T follicular helper cell (primary cell): ENCODE measurements at places on chromosomes 5 and 9.

GRCh38 chr9:20111173-20111843, 322.5 kb upstream of the SLC24A2 start:
- DNase-seq, result no peak

DNA sequence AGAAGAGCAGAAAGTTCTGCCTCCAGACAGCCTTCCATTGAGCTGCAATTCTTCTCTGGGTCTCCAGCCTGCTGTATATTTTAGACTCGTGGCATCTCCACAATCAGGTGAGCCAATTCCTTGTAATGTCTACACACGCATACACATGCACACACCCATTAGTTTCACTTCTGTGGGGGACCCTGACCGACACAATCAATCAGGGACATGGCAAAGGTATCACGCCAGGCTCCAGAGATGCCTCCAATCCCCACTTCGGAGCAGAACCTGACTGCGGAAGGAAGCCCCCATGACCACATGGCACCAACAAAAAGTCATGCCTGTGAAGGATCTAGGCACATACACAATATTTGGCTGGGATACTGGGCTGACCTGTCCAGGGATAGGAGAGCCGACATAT, 21.4 kb downstream of the SEMA4D start:
- DNase-seq, result no peak

- DNase-seq, result peak; percentile 9
Measured at GRCh38 chr9:4489919-4490704, at the start of gene SLC1A1. SLC1A1 (plus strand) TSS chr9:4490468; CDS start chr9:4490680, 212 bp downstream.

DNA sequence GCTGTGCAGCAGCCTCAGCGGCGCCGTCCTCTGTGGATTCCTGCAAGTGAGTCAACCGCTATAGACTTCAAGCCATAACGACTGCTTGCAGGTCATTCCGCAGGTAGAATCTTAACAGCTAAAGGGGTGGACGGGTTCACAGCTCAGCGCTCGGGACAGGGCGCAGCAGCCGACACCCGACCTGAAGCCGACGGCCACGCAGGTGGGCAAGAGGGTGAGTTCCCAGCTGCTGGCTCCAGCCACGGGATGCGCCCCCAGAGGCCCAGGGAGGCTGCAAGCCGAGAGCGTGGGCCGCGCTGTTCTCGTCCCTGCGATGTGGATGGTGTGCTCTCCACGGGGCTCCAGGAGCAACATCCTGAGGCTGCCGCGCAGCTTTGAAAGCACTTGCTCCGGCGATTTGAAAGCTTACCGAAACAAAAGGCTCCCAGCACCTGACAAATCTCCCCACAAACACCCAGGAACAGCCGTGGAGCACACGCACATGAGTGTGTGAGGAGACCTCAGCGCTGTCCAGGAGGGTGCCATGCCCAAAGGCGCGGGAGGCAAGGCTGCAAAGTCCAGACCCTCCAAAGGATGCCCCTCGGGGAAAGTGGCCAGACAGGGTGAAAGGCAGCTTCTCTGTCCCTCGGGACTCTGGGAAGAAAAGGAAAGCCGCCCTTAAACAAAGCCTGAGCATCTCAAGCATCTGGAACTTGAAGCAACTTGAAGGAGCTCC, 48.7 kb downstream of the EXD3 start:
- DNase-seq, result no peak

DNA sequence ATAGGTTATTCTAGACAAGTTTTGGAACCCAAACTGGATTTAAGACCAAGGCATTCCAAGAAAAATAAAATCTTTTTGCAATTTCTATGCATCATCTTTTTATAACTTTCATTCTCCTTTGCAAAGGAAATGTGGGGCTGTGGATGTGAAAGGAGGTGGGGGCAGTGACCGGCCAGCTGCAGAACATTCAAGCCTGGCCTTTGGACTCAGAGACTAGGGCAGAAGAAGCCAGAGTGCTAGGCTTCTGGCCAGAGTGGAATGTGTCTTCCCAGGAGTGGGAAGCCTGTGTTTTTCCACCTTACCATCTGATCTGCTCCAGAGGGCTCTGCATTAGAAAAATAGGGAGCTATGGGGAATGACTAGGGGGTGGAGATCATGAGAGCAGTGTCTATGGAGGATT, 148.5 kb downstream of the C9orf152 start:
- no peak for DNase-seq

DNA sequence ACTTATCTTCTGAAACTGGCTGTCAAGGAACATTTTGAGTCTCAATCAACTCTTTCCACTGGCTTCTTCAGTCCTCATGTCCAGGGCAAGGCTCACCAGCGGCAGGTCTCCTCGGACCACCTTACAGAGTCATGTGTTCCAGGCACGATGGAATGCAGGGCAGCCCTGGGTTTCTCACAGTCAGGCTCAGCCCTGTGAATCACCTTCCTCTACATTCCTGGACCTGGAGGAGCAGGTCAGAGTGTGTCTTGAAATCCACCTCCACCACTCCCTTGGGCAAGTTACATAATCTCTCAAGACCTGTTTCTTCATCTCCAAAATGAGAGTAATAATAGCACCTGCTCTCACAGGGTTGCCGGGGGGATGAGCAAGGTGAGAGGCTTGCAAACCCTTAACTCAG, 16.0 kb downstream of the ENC1 start:
- DNase-seq, result no peak

DNA sequence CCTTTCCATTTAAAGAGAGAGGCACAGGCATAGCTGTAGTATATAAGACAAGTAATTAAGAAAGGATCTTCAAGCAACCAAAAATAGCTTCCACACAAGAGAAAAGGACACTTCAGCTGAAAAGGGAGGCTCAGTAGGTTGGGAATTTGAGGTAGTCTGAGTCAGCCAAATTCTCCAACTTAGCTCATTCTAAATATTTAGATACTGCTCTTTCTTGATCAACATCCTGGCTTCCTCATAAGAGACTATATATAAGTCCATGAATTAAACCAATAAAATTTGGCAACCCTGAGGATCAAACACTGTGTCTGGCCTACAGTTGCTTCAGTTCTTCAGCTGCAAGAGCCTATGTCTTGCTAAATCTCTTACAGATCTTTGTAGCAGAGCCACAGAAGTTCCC, 17.8 kb downstream of the HINT1 start:
- no peak for DNase-seq

GRCh38 chr9:86854898-86855523, 92.3 kb downstream of the GAS1 start:
- no peak for DNase-seq

GRCh38 chr5:39801306-39801705, 376.5 kb upstream of the DAB2 start:
- DNase-seq, result no peak

DNA sequence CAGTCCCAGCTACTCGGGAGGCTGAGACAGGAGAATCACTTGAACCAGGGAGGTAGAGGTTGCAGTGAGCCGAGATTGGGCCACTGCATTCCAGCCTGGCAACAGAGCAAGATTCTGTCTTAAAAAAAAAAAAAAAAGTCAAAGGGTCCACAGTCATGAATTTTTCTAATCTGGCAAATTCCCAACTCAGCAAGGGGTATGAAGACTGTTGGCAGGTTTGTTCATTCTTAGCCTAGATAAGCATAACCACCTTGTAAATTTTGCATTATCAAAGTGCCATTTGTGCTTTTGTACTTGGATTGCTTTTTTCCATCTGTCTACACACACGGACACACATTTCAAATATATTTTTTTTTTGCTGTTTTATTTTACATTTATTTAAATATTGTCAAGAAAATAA, 299.8 kb upstream of the NUDT12 start:
- no peak for DNase-seq
